Astrocyte of the hippocampus (primary cell): ENCODE measurements at places on chromosomes 5 and 9.
A peak's percentile ranks its signal among the peaks of the same experiment; 100 is the strongest.

GRCh38 chr5:156513123-156513815 is 186.3 kb downstream of the SGCD start:
- DNase-seq: no peak

GRCh38 chr9:85716031-85716877 is 25.5 kb downstream of the AGTPBP1 start:
- no peak for DNase-seq

GRCh38 chr5:120808135-120808534 is 344.0 kb downstream of the PRR16 start:
- DNase-seq: peak; percentile 76

DNA sequence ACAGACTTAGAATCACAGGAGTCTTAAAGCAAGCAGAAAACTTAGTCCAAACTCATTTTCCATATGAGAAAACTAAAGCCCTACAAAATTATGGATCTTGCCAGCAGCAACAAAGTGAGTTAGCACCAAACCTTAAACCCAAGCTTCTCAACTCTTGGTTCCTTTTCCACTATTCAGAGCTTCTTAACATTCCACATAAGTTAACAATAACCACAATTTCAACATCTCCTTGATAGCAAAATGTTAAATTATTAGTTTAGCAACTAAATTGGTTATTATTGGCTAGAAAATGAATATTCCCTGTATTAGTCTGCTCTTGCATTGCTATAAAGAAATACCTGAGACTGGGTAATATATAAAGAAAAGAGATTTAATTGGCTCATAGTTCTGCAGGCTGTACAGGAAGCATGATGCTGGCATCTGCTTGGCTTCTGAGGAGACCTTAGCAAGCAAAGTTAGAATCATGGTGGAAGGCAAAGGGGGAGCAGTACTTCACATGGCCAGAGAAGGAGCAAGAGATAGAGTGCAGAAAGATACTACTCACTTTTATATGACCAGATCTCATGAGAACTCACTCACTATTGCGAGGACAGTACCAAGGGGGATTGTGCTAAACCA is 26.2 kb upstream of the ARSB start:
- DNase-seq: peak; percentile 17

- DNase-seq: no peak
Observed at GRCh38 chr9:108467653-108468324, 388.0 kb downstream of the ACTL7B start.

DNA sequence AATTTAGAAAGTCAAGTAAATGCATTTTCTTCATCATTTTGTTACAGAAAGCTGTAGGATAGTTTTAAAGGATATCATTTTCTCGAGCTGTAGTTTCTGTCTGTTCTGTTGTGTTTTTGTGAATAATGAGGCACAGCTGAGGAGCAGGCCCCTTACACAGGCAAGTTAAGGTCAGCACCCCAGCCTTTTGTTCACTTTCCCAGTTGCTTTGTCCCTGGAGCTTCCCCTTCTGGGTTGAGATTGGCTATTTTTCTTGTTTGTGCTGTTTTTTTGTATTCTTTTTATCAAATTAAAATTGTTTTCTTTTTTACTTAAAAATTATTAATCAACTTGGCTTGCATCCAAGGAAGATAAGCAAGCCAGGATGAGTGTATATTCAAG is 213.8 kb upstream of the ACTBL2 start:
- no peak for DNase-seq

DNA sequence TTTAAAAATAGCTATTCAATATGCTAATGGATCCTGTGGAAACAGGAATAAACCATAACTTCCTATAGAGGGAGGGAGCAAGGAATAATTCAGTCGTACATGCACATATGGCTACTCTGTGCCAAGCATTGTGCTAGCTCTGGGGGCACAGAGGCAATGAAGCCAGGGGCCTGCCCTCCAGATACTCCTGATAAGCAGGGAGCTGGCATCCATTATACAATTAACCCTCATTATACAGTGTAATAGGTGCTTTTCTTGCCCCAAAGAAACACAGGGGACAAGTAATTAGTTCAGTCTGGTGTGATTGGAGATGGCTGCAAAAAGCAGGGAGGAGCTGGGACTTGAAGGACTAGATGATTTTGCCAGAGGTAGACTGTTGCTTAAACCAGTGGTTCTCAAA is 200.4 kb downstream of the SREK1 start:
- DNase-seq: no peak

DNA sequence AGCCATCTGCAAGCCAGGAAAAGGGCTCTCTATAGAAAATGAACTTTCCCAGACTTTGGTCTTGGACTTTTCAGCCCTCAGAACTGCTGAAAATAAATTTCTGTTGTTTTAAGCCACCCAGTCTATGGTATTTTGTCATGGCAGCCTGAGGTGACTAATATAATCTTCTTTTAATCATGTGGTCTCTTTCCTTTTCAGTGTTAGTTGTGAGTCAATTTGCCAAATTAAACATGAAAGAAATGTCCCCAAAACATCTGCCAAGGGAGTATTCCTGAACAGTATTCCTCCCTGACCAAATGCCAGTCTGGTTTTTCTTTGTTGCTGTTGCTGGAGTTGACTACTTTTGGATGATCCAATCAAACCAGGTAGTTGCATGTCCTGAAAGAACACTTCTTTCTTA is 4.7 kb upstream of the YTHDC2 start:
- peak; percentile 52 for DNase-seq

DNA sequence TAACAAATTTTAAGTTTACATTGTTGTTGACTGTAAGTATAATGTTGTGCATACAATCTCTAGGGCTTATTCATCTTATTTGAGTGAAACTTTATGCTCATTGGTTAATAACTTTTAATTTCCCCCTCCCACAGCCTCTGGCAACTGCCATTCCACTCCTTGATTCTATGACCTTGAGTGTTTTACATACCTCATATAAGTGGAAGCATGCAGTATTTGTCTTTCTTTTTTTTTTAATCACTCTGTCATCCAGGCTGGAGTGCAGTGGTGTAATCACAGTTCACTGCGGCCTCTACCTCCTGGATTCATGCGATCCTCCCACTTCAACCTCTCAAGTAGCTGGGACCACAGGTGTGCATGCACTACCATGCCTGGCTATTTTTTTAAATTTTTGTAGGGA is 83.9 kb downstream of the KCTD16 start:
- DNase-seq: no peak

DNA sequence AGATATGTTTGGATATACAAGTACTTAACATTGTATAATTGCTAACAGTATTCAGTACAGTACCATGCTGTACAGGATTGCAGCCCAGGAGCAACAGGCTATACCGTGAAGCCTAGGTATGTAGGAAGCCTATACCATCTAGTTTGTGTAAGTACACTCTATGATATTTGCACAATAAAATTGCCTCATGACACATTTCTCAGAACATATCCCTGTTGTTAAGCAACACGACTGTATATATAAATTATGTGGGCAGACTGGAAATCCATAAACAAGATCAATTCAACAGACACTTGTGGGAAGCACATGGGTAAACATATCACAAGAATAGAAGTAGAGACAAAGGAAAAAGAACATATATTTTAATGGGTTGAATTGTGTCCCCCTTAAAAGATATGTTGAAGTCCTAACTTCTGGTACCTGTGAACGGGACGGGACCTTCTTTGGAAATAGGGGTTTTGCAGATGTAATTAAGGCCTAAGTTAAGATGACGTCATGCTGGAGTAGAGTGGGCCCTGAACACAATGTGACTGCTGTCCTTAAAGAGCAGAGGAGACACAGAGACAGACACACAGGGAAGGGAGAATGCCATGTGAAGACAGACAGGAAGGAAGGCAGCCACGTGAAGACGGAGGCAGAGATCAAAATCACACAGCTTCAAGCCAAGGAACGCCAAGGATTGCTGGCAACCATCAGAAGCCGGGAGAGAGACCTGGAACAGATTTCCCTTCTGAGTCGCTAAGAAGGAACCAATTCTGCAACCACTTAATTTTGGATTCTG is 76.3 kb downstream of the SCAI start:
- DNase-seq: peak; percentile 34

GRCh38 chr5:111453747-111454146 is 58.6 kb downstream of the STARD4 start:
- DNase-seq: peak; percentile 90

- DNase-seq: no peak
Observed at GRCh38 chr9:23746317-23746716, 79.7 kb downstream of the ELAVL2 start.

- DNase-seq: no peak
Observed at GRCh38 chr5:10604975-10605374, 41.1 kb downstream of the ANKRD33B start.

DNA sequence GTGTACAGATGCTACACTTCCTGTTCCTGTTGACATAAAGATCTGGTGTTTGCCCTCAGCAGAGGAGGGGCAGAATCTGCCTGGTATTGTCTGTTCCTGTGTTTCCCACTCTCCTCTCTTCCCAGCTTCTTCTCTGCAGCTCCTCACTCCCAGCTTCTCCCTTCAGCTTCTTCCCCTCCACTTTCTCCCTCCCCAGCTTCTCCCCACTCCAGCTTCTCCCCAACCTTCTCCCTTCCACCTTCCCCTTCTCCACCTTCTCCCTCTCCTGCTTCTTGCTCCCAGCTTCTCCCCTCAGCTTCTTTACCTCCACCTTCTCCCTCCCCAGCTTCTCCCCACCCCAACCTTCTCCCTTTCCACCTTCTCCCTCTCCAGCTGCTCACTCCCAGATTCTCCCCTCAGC is 148.9 kb upstream of the IRX2 start:
- no peak for DNase-seq

- no peak for DNase-seq
Observed at GRCh38 chr9:68509689-68510088, 31.0 kb downstream of the TMEM252 start.
